PC-3 (cell line): ENCODE measurements at places on chromosomes 4 and X. TPM values are rescaled to one million over a fixed set of nuclear protein-coding genes. Genes with fewer than 3 reads are reported as not detected.

- no peak for DNase-seq
These were observed 51.9 kb downstream of the RBM47 start for GRCh38 chr4:40577588-40578253.

- no peak for DNase-seq
These were observed 21.6 kb downstream of the HTRA3 start for GRCh38 chr4:8291036-8291682.

DNA sequence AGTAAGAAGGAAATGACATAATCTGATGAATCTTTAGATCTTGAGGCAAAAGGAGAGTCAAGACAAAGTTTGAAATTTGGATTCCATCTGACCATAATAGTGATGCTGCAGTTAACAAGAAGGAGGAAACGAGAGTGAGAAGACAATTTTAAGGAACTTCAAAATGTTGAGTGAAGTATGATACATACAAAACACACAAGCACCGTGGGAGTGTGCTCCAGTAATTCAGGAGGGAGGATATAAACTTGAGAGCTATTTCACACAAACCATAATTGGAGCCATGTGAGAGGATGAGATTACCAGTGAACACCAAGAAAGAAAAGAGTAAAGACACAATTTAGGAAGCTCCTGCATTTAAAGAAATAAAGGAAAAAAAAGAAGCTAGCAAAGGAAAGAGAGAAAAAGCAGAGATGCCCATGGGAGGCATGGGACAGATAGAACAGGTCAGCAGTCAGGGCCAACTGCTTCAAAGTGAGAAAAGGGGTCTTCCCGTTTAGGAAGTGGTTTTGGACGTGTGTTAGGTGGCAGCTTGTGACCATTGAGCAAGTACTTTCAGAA, 150.7 kb upstream of the SLC7A11 start:
- no peak for DNase-seq

GRCh38 chr4:5638976-5639375, 69.4 kb downstream of the EVC2 start:
- DNase-seq: peak; percentile 47

DNA sequence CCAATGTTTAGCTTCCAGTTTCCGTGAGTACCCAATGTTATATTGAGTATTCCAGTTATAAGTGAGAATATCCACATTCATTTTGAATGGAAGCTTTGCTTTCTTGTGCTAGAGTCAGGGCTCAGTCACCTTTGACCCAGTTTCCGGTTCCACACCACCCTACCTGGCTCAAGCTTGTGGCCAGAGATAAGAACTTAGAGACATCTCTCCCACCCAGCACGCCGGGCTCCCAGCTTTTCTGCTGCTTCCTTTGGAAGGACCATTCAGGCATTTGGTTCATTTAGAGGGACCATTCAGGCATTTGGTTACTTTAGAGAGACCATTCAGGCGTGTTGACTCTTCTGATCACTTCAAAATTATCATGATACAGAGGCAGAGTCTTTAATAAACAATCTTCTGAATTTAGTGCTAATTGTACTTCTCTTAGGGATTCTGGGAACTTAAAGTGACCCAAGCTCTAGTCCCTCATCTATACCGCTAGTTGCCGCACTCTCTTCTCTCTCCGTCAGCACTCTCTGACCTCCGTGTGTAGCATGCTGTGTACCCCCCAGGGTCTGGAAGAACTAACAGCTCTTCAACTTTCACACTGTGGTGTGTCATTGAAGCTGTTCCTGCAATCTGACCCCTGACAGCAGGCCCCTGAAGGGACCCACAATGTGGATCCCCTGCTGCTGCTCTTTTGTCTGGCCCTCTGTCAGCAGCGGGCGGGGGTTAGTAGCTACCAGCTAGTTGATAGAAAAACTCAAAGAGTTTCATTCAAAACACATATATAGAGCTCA, 943.1 kb downstream of the ARAP2 start:
- no peak for DNase-seq

TXK gene
- total RNA-seq: 0.92 and 2.6 TPM in 2 replicates

BTC gene
- total RNA-seq: 7.5 and 12.8 TPM in 2 replicates

HSPA4L gene
- 8.7 and 9.2 TPM in 2 replicates for total RNA-seq
